ENCODE measurements at places on chromosomes 5 and 9.

DNA sequence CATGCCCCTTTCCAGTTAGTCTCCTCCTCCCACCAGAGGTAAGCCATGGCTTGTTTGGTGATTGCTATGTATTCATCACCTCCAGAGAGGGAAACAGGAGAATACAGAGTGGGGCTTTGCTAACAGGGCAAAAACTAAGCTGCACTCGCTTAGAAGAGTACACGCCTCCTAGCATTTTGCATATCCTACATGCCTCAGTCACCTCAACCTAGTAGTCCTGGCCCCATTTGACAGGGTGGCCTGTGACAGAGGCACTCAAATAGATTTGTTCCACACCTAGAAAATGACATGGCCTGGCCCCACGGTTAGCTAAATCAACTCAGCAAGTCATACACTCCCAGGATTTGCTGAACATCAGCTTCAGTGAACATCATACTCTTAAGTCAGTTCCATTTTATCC lies 90.7 kb downstream of the CYFIP2 start:
- no peak for DNase-seq

GRCh38 chr9:121576281-121577075 lies 75.0 kb upstream of the DAB2IP start:
- no peak for DNase-seq

DNA sequence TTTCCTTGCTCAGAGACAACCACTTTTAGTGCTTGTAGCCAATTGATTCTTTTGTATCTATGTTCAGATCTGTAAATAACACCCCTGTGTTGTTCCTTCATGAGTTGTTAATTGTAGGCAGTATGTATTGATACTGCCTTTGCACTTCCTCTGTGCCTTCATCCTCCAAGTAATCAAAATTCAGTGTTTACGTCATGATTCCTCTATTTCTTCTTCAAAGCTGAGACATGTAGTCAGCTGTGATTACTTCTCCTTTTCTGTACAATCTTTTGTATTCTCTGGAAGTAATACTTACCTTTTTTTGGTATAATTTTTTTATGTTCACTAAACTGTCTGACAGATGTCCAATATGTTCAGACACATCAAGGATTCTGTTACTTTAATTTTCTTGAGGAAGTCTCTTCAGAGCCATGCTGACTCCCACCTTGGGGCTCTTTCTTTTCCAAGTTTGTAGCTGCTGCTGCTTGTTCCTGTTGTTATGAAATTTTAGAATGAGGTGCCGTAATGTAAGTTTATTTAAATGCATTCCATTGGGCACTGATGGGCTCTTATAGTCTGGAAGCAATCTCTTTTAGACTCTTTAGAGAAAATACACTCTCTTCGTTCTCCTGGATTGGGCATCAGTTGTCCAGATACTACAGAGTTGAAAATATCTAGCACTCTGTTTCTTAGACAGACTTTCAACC lies 30.5 kb upstream of the LRRC70 start:
- DNase-seq: no peak

- no peak for DNase-seq
Observed at GRCh38 chr9:130276121-130276520, 10.6 kb downstream of the HMCN2 start.

GRCh38 chr5:174834081-174834480 lies 109.7 kb downstream of the MSX2 start:
- DNase-seq: no peak

- DNase-seq: no peak
Observed at GRCh38 chr5:491119-491855, 33.0 kb downstream of the SLC9A3 start.

DNA sequence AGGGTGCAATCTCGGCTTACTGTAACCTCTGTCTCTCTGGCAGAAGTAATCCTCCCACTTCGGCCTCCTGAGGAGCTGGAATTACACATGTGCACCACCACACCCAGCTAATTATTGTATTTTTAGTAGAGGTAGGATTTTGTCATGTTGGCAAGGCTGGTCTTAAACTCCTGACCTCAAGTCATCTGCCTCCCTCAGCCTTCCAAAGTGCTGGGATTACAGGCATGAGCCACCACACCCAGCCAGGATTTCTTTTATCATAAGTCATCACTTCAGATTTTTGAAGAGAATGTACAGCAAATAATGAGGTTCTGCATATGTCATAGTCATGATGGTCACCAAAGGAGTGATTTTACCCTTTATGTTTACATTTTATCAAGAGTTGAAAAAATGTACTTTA lies 108.1 kb downstream of the GCNT1 start:
- DNase-seq: no peak

- DNase-seq: no peak
Observed at GRCh38 chr9:95556521-95556920, 39.8 kb upstream of the PTCH1 start.

GRCh38 chr5:83540105-83540504 lies 68.6 kb downstream of the VCAN start:
- DNase-seq: no peak

DNA sequence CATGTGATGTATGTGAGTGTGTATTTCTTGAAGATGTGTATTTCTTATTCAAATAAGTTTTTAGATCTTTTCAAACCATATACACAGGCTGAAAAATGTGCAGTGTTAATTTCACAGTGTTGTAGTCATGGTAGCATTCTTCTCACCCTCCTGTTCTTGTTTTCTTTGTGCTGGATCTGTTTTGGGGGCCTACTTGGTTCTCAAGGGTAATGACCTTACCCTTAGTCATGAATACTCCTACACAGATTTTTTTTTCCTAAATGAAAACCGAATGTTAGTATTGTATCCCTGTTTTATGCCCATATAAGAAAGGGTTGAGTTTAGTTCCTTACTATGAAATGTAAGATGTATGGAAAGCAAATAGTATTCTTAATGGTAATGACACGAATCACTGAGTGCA lies 88.0 kb downstream of the SLC44A1 start:
- DNase-seq: no peak

DNA sequence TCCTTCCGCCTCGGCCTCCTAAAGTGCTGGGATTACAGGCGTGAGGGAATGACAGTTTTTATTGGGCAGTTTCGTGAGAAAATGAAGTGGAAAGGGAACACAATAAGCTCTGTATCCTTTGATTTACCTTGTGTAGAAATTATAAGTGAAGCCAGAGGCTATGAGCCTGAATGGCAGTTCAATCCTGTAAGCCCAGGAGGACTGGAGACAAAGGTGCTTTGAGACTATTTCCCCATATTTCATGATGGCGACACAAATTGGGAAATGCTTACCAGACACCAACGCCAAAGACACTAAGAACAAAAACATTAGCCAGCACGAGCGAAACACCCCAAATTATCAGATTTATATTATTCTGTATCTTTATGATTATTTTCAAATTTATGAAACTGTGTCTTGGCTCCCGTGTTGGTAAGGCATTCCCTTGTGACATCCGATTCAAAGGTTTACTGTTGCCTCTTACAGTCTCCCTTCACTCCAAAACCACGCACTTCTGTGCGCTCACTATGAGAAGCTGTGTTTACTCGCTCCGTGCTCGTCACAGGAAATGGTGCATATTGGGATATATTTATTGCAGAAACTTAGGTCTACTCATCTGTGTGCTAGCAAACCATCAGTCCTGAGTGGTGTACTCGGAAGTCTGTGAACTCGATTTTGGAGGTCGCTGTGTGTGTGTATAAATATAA lies 73.9 kb downstream of the SH3PXD2B start:
- DNase-seq: no peak

GRCh38 chr9:588981-589380 lies 252.5 kb upstream of the DMRT1 start:
- no peak for DNase-seq

DNA sequence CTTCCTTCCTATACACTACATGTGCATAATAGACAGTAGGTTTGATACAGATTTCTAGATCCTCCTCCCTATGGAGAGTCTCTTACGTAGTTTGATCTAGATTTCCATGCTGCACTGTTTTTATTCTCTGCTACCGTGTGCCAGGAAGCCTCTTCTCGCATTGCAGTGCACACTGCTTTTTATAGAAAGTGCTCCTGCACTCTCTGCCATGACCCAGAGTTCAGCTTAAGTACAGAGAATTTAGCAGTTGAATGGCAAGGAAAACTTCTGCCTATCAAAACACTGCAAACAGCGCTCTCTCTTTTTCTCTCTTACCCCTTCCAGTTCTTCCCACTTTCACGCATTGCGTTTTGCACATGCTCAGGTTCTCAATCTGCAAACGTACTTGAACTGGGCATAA lies 187.4 kb downstream of the ARHGAP26 start:
- no peak for DNase-seq

DNA sequence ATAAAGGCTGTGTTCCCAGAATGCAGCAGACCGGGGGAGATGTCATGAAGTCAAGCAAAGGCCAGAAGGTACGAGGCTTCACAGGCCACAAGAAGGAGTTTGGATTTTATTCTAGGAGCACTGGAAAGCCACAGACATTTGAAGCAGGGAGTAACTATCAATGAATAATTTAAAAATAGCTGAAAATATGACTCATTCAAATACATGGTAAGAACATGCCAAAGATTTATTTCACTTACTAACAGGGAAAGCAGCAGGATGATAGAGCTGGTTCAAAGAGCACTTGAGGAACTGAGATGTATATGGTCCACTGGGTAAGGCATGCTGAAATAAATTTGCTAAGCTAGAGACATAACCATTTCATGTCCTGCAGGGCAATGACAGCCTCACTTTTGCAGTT lies 53.2 kb downstream of the MSX2 start:
- no peak for DNase-seq

DNA sequence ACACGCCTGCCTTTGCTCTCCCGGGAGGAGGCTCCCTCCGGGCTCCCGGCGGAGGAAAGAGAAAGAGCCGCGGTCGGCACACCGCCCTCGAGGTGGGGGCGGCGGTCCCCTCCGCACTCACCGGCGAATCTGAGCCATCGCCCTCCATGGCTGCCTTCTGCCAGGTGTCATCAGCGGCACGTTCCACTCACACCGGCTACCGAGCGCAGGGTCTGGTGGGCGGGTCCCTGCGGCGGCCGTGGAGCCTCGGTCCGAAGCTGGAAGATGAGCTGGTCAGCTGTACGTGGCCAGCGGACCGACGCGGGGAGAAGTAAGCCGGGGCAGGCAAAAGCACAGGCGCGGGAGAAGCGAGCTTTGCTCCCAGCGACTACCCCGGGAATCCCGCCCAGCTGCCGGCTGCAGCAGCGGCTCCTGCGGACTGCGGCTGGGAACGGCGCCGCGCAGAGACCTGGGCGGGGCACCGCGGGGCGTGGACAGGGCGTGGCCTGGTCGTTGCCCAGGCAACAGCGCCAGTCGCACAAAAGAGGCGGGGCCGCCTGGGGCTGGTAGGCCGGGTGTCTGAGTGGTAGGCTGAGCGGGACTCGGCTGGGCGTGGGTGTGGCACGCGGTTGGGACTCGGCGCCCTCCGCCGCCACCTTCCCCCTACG lies at the start of gene TRIM36:
Gene TRIM36 (minus strand): TSS at position 422 of the 647 bp plus-strand sequence. CDS start 274 bp downstream, at position 148.
- peak; percentile 87 for DNase-seq

- DNase-seq: no peak
Observed at GRCh38 chr9:96318921-96319565, 17.1 kb upstream of the HSD17B3 start.

DNA sequence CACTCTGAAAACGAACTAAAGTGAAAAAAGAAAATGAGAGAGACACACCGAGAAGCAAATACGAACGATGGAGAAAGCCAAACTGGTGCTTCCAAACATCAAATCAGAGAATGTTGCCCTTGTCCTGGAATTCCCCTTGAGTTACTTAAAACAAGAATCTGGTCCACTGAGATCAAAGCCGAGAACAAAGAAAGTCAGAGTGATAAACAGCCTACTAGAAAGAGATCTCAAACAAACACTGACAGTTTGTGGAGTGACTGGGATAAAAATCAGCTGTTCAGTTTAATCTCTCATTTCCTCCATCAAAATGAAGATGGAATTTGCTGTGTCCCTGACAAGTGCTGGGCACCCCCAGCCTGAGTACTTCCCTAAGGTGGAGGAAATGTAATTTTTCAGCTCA lies 582.6 kb downstream of the NR2F1-AS1 start:
- DNase-seq: no peak

DNA sequence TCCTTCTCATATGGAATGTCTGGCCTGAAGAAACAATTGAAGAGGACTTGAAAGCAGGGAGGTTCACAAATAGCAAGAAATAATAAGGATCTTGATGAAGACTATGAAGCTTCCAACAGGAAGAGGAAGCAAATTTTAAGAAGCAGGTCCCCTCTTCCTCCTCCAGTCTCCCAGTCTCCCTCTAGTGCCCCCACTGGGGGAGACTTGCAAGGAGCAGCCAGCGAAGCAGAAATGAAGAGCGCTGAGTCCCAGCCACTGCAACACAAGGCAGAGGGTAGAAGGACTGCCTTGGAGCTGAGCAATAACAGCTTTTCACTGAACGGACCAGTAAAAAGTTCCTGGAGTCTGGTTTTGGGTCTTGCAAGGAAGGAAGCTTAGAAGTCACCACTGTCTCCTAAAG lies 32.6 kb upstream of the ACO1 start:
- no peak for DNase-seq

- DNase-seq: peak; percentile 60
Observed at GRCh38 chr5:180670586-180671359, 21.4 kb upstream of the FLT4 start.

DNA sequence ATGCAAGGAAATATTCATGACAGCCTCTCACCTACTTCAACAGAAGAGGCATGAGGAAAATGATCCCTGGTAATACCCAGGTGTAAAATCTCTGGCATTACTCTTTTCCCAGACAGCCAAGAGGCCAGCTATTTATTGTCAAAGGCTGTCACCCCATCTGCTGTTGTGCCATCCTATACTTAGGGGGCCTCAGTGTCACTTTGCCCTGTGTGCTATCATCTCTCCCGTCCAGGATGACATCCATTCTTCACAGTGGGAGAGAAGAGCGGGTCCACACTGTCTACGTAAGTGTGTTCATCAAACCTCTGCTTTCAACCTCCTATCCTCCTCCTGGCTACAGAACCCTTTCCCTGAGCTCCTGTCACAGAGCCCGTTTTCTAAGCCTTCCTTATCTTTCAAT lies 82.6 kb downstream of the MYO10 start:
- DNase-seq: no peak

Measured in stimulated activated CD4-positive, alpha-beta T cell treated with anti-CD3 and anti-CD28 coated beads, Interleukin-4, amount 100 ng/mL, for 1 hour (primary cell).